ENCODE measurements at places on chromosomes 6 and 20. TPM values are rescaled to one million over a fixed set of nuclear protein-coding genes. Genes with fewer than 3 reads are reported as not detected.

DNA sequence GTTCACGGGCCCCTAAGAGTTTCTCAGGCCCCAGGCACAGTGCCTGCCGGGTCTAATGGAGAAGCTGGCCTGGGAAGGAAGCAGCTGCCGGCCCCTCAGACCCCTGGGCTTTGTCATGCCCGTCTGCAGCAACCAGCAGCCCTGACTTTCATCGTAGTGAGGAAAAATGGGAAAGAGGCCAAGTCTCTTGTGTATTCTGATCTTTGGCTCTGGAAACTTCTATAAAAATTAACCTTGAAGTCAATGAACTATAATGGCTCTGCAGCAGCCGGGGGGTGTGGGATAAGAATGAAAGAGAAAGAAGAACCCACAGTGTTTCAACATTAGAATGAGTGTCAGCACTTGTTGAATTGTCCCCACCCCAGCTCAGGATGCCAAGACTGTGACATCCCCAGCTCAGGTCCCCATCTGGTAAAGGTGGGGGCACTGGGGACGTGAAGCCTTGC, 12.9 kb downstream of the TGM2 start:
- peak; percentile 67 for DNase-seq

GRCh38 chr6:127486934-127487333, 27.7 kb upstream of the KIAA0408 start:
- no peak for DNase-seq

GRCh38 chr6:160765412-160765811, 63.4 kb downstream of the PLG start:
- no peak for DNase-seq

- no peak for DNase-seq
Observed at GRCh38 chr20:47188540-47188939, 168.0 kb downstream of the ZMYND8 start.

DNA sequence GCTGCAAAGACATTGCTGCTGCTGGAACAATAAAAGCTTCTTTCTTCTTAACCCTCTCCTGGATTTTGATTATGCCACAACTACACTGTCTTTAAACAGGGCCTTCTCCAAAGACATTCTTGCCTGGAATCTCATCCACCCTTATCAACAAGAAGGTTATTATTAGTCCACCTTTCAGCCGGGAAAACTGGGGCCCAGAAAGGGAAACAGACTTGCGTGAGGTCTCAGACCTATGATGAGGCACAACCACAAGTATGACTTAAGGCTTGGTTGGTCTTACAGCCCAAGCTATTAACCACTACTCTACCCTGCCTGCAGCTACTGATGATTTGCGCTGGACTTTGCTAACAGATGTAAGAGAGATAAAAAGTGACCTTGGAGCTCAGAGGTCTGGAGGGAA, 62.8 kb upstream of the CTNNBL1 start:
- DNase-seq, result no peak

Gene FAM83B
- polyA plus RNA-seq, result 10.2 TPM

Gene WFDC2
- polyA plus RNA-seq, result 193 TPM

Data from right renal pelvis (tissue), 4 donors.